ENCODE measurements at places on chromosomes 7 and 10.

DNA sequence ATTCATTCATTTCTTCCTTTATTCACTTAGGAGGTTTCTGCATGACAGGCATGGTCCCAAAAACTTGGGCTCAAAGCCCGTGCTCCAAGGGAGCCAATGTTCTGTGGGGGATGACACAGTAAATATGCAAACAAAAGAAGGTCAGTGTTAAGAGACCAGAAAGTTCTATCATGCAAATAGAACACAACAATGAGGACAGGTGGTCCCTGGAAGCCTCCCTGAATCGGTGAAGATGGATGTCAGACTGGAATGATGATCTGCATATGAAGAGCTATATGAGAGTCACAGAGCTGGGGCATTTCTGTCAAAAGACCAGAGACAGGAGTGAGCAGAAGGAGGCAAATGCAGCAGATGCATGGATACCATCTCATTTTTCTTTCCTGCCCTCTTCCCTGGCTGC is 129.0 kb downstream of the ABCA13 start:
- no peak for DNase-seq

DNA sequence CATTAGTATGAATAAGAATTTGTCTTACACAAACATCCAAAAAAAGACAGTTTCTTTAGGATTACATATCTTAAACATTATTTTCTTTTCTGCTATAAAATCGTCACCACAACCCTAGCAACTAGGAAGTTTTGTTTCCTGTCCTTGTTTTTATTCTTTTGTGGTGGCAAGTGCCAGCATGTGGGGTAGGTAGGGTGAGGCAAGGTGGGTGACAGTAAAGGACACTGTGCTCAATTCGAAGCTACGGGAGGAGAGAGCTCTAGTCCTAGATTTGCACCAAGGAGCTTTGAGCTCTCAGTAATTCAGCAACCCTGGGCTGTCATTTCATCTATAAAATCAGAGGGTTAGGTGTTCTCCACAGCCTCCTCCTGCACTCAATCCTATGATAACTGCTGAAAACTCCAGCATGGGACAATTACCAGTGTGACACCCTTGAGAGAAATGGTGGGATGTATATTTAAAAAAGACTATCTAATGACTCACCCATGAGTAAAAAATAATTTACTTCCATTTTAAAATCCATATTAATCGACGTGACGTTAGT is 187.1 kb downstream of the FAM107B start:
- DNase-seq: no peak

DNA sequence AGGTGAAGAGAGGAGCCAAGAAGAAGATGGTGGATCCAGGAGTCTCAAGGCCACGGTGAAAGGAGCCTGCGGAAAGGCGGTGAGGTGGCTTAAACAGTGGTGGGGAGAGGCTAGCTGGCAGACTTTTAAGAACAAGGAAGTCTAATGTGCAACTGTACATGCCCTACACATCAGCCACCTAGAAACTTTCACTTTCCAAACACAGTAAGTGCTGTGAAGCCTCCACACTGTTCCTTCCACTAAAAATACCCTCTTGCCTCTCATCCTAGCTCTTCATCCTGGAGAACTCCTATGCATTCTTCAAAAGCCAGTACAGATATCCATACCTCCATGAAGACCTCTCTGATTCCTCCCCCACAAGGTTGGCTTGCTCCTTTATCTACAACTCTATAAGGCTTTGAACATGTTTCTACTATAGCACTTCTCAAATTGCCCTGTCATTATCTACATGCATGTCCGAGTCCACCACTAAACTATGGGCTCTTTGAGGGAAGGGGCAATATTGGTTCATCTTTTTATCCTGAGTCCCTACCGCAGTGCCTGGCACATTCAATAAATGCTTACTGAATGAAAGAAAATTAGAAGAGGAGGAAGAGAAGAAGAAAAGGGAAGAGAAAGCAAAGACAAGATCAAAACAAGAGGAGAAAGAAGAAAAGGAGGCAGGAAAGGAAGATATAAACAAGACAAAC is 54.2 kb downstream of the DNAJC12 start:
- no peak for DNase-seq

GRCh38 chr7:157905651-157906461 is 569.1 kb downstream of the DNAJB6 start:
- no peak for DNase-seq

DNA sequence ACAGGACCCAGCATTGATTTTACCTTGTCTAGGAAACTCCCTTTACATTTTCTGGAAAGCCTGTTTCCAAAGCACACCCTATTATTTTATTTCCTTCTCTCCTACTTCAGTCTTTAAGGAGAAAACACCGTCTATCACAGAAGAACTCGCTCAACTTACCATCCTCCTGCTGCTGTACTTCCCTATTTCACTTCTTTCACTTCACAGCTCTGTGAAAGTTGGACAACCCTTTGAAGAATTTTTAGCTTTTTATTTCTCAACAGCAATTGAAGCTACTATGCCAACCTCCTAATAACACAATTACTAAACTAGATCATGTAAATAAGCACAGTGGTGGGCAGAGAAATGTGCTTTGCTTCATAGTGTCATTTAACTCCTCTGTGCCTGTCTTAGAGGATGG is 166.5 kb downstream of the TFEC start:
- no peak for DNase-seq

- no peak for DNase-seq
These were observed at the start of gene TAC1 for GRCh38 chr7:97731736-97732564. Gene TAC1 (plus strand): TSS chr7:97732086. CDS start chr7:97732613, 527 bp downstream.

DNA sequence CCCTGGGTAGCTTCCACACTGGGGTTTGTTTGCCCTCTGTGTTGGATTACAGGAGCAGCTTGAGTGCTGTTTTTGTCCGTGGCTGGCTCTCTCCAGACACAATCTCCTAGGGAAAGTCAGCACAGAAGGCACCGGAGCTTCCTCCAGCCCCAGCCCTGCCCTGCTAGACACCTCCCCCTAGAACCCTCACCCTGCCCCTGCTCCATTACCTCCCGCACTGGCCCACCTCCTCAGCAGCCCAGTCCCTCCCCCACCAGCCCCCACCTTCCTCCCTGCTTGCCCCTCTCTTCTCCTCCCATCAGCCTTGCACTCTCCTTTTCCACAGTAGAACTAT is 130.5 kb downstream of the ADCY1 start:
- no peak for DNase-seq

Measured in stimulated activated CD4-positive, alpha-beta T cell treated with anti-CD3 and anti-CD28 coated beads, Interleukin-1b, Interleukin-23, amount 100 ng/mL, for 48 hours (primary cell).